ENCODE measurements at places on chromosomes 16 and 17. TPM values are rescaled to one million over a fixed set of nuclear protein-coding genes. Genes with fewer than 3 reads are reported as not detected.

- no peak overlapping the region for H3K27ac ChIP-seq
- no peak for DNase-seq
- no peaks in the 10 kb centered on the region for H3K27me3 ChIP-seq
These were observed 223.9 kb downstream of the ZFHX3 start for GRCh38 chr16:72824027-72824426.

Gene HCRT
- not detected for total RNA-seq

GRCh38 chr16:55408661-55409060 lies 70.3 kb upstream of the MMP2 start:
- DNase-seq = no peak
- no peaks in the 10 kb centered on the region for H3K36me3 ChIP-seq
- H3K4me1 ChIP-seq = no peaks in the 10 kb centered on the region
- H3K27me3 ChIP-seq = no peaks in the 10 kb centered on the region
- no peak overlapping the region for H3K4me3 ChIP-seq

GRCh38 chr16:85461814-85462713 lies 151.1 kb upstream of the GSE1 start:
- no peaks in the 10 kb centered on the region for H3K27me3 ChIP-seq
- H3K4me3 ChIP-seq = no peak overlapping the region
- no peaks in the 10 kb centered on the region for H3K36me3 ChIP-seq
- H3K4me1 ChIP-seq = peaks cover 24% of the 10 kb centered on the region
- DNase-seq = peak; percentile 45
- H3K27ac ChIP-seq = no peak overlapping the region
